ENCODE measurements at places on chromosomes 1 and 21. TPM values are rescaled to one million over a fixed set of nuclear protein-coding genes. Genes with fewer than 3 reads are reported as not detected.
A peak's percentile ranks its signal among the peaks of the same experiment; 100 is the strongest.

GRCh38 chr1:206048582-206048981, 4.4 kb upstream of the RHEX start:
- peak; percentile 13 for DNase-seq

DNA sequence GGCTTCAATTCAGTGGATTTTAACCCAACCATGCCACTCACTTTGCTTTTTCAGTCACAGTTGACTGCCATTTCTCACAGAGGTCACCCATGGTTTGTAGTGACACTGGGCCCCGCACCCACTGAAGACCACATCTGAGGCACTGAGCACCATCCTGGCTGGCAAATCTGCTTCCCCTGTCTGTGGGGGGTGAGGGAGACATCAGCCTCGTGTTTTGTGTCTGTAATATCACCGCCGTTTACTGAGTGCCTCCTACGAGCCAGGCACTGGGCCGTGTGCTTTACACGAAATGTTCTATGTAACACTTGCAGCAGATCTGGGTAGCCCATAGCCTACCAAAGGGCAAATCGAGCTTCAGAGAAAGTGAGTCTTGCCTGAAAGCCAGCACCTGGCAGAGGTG, 161.8 kb downstream of the PGBD5 start:
- no peak for DNase-seq

GRCh38 chr1:247906504-247907047, 11.2 kb downstream of the OR2W3 start:
- DNase-seq: no peak

- DNase-seq: no peak
These were observed 6.9 kb upstream of the A3GALT2 start for GRCh38 chr1:33327587-33328325.

- no peak for DNase-seq
These were observed 14.4 kb upstream of the CD101 start for GRCh38 chr1:116987256-116987555.

- DNase-seq: no peak
These were observed 636.4 kb upstream of the PLXNA2 start for GRCh38 chr1:208880433-208881100.

DNA sequence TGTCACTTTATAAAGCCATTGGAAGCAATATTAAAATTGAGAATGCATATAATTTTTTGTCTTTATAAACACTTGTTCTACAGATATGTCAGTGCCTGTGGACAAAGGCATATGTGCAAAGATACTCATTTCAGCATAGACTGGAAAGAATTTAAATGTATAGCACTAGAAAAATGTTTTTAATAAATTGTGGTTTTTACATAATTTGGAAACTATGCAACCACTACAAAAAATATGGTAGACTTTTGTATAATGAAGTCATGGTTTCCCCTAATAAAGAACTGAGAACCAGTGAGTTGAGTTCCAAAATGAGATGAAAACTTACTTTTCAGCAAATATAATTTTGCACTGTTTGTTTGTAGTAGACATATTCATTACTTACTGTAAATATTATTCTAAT, 48.5 kb downstream of the BRINP3 start:
- no peak for DNase-seq

GRCh38 chr1:46034601-46035516, 97.6 kb downstream of the PIK3R3 start:
- peak; percentile 58 for DNase-seq

GRCh38 chr1:246170574-246171261, 336.4 kb downstream of the SMYD3 start:
- DNase-seq: no peak

DNA sequence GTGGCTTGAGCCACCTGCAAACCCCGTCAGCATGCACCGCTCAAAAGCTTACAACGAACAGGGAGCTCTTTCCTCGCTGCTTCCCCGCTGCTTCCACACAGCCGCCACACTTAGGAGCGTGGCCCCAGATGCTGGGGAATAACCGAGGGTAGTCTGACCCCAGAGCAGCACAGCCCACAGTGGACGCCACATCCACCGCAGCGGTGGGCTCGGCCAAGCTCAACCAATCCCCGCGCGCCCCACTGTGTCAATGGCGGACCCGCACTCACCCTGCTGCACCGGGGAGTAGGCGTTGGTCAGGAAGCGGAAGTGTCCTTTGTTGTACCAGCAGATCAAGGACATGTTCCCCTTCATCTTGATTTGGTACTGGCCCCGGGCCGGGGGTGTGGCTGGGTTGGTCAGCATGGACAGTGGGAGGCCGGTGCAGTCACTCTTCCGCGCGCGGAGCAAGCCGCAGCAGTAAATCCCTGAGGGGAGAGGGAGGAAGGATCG, 93.5 kb downstream of the PGBD5 start:
- no peak for DNase-seq

The ENTREP3 gene
- 19.5 TPM for total RNA-seq

The KRTAP26-1 gene
- not detected for total RNA-seq

The F3 gene
- total RNA-seq: 70.8 TPM
